ENCODE measurements at places on chromosomes 7 and 10. TPM values are rescaled to one million over a fixed set of nuclear protein-coding genes. Genes with fewer than 3 reads are reported as not detected.

Gene IGFBP1
- total RNA-seq = not detected

Gene MBL2
- not detected for total RNA-seq

Gene CTAGE15
- not detected for total RNA-seq

Gene PCLO
- under 0.01 TPM for total RNA-seq

Gene HYAL4
- not detected for total RNA-seq

Gene PKD2L1
- total RNA-seq = not detected

All from epithelial cell of umbilical artery (primary cell).